ENCODE measurements at places on chromosomes 12 and 14.

DNA sequence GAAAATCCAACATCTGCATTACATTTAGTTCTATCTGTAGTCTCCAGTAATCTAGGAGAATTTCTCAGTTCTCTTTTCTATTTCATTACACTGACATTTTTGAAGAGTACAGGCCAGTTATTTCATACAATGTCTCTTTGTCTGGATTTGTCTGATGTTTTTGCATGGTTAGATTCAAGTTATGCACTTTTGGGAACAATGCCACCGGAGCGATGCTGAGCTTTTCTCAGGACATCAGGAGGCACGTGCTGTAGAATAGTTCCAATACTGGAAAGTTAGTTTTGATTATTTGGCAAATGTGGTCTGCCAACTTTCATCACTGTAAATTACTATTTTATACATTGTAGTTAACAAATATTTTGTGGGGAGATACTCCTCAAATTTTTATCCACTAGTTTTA, 43.1 kb downstream of the ALDH1L2 start:
- DNase-seq = no peak

GRCh38 chr12:69405566-69405865, 46.0 kb downstream of the YEATS4 start:
- peak; percentile 68 for DNase-seq

- no peak for DNase-seq
These were observed 72.5 kb downstream of the ACSS3 start for GRCh38 chr12:81150382-81150781.

- no peak for DNase-seq
These were observed 389.2 kb downstream of the EGLN3 start for GRCh38 chr14:33561488-33562175.

DNA sequence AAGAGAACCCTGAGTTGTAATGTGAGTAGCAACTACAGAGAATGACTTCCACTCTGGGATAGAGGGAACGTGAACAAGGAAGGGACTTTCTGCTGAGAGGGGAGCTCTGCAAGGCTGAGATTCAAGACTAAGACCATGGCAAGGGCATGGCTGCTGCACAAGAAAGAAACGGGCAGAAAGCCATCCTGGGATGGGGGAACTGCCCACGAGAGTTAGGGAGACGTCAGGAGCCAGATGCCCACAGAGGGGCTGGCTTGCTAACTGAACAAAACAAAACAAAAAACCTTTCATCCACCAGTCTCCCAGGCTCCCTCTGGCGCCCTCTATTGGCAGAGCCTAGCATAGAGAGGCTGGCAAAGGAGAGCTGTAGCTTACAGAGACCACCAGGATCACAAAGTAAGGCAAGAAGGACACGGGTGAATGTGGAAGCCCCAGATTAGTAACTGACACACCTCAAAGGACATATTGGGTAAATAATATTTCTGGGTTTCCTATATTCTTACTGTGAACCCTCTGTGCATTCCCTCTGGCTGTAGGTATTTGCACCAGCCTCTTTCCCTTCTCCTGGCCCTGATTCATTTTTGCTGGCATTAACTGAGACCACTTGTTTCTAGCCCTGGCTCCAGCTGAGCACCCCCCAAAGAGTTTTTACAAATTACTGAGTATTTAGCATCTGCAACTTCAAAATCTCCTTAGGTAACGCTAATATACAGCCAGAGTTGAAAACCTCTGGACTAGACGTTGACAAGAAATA, 338.3 kb downstream of the EMP1 start:
- DNase-seq = peak; percentile 32

- DNase-seq = peak; percentile 91
These were observed 161.0 kb downstream of the SLC38A4 start for GRCh38 chr12:46664761-46665287.

DNA sequence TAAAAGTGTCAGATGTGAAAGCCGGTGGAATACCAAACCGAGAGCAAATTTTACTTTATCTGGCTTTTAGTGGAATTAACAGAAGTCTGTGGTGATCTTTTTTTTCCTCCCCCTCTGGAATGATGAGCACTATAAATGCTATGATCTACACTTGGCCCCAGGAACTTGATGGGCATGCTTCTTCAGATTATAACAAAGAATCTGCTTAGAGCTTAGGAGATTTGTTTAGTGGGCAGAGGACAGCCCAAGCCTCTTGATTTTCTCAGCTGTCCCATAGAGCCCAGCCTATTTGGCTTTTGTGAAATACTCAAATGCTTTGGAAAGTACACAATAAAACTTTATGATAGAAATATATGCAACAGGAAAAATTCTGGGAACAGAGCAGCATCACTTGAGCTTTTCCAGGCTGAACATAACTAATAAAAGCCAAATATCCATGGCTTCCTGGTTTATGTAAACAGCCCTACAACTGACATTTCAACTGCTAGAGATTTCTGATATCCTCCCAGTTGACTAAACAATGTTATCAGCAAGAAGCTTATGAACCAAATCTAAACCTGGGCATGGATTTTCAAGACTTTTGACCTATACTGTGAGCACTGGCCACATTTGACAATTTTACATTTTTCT, 149.6 kb downstream of the PLXNC1 start:
- DNase-seq = no peak

DNA sequence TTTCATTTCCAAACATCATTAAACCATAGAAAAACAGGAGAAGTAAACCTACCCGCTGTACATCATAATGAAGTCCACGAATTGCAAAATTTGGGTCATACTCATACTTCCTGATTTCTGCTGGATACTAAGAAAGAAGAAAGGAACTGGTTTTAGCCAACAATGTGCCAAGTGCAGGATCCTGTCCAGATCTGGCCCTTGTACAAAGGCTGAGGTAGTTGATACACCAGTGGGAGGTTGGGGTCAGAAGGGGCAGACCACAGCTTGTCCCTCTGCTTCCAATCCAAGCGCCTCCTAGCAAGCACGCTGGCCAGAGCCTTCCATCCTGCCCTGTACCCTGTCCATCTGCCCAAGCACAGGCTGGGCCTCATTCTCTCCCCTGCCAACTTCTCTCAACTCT, 34.2 kb downstream of the NT5DC3 start:
- DNase-seq = no peak

DNA sequence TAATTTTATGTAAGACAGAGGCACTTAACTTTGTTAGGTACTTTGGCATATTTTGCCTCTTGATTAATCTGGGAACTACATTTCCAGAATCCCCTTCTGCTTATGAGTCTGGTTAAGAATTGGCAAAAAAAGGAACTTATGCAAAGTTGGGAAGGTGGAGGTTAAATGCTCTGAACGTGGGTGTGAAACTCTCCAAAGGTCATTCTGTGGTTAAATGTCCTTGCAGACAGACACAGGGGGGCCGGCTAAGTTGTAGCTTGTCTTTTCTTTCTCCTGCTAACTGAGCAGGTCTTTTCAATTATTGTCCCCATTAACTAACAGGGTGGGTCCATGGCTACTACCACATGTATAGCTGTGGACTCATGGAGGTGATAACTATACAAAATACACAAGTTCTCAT, 248.6 kb upstream of the NOVA1 start:
- DNase-seq = no peak

DNA sequence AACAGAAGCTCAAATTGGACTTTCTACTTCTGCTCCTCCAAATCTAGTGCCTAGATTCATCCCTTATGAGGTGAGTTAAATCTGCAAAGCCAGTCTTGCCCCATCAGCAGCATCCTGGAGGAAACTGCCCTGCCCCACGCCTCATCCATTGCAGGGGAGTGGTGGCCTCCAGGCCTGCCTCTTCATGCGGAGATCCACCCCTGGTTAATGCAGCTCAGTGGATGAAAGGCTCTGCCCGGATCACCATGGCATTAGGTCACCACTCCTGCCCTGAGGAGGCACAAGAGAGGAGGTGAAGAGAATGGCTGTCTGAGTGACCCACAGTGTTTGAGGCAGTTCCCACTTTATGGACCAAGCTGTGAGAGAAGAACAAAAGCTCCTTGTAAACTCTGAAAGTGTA, 218.1 kb downstream of the C12orf75 start:
- no peak for DNase-seq

GRCh38 chr12:59597385-59597781, 1.6 kb downstream of the SLC16A7 start:
- peak; percentile 96 for DNase-seq

GRCh38 chr12:73612551-73612950, 925.1 kb upstream of the ATXN7L3B start:
- DNase-seq = no peak

GRCh38 chr14:81122326-81122725, 98.4 kb downstream of the GTF2A1 start:
- no peak for DNase-seq

DNA sequence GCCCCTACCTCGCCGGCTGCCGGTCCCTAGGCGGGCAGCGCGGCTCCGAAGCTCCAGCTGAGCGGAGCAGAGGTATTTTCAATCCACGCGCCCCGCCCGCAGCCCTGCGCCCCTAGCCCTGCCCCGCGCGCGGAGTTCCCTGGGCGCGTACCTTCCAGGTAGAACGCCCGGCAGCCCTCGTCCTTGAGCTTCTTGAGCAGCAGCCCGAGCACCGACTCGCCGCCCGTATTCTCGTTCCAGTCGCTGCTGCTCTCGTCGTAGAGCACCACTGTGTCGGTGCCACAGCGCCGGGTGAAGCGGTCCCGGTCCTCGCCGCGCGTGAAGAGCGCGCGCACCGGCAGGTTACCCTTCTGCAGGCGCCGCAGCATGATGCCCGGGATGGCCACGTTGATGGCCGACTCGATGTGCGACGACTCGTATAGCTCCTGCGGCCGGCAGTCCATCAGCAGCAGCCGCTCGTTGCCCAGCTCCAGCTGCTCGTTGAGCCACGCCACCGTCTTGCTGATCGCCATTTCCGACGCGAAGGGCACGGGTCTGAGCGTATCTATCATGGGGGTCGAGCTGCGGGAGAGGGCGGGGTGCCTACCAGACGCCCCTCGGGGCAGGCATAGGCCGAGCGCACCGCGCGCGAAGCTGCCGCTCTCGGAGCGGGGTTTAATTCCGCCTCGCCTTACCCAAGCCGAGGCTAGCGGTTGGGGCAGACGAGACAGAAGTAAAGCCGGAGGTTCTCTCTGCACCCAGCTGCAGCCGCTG, 636 bp downstream of the DUSP6 start:
- DNase-seq = peak; percentile 19

DNA sequence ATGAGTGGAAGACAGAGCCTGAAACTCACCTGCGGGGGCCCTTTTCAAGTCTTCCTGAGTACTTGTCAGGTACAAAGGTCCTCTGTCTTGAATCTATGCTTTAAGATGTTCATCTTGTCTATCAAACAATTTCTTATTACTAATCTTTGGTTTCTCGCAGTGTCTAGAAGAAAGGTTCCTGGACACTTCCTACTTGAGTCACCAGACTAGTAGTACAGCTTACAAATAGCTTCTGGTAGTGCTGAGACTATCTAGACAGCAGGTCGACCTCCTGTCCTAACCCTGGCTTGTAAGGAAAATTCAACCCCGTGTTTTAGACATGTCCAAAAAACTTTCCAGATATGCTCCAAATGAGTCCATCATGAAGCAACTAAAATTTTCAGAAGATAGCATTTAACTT, 11.2 kb upstream of the ARID2 start:
- no peak for DNase-seq

DNA sequence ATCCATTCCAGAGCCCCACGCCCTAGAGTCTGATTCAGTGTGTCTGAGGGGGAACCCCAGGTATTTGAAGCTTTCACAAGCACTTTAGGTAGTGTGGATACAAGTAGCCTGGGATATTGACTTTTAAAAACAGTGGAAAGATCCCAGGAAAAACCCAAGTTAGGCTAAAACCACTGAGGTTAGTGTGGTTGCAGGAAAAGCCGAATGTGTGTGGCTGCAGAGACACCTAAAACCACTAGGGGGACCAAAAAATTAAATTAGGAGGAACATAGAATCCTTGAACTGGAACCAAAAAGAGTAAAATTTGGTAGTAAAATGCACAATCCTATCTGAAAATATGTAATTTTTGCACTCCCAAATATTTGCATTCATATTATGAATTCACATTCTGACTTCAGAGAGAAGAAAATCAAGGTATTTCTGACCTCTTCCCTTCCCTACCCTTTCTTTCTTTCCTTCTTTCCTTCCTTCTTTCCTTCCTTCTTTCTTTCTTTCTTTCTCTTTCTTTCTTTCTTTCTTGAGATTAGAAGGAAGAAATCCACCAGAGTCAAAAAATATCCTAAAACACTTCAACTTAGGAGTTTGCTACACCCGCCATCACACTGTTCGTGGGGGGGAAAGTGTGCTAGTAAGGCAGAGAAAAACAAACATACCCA, 37.8 kb downstream of the SLCO1A2 start:
- no peak for DNase-seq

DNA sequence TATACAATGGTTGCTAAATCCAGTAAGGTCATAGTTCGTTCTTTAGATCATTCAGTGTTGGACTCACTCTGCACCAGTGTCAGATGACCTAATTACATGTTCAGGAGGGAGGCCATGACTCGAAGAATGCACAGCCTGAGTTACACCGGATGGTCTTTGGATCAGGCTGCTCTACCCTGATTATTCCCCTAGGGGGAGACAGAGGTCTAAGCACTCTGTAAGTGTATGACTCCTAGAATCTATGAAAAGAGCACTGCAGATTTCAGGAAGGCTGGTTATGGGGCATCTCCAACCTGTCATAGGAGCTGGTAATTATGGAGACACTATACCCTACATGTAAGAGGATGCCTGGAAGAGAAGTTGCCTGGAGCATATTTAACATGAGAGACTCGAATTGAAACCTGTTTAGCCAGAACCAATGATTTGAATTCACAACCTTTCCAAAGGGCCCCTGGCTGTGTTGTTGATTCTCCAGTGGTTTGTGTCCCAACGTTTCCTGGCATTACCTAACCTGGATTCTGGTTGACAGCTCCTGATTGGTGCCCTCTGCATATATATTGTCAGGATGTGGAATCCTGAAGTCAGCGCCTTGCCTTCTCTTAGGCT, at the start of gene MUCL1:
Gene MUCL1 (plus strand): TSS at position 584 of the 606 bp plus-strand sequence. CDS start 67 bp downstream, outside the sequence.
- DNase-seq = peak; percentile 68

DNA sequence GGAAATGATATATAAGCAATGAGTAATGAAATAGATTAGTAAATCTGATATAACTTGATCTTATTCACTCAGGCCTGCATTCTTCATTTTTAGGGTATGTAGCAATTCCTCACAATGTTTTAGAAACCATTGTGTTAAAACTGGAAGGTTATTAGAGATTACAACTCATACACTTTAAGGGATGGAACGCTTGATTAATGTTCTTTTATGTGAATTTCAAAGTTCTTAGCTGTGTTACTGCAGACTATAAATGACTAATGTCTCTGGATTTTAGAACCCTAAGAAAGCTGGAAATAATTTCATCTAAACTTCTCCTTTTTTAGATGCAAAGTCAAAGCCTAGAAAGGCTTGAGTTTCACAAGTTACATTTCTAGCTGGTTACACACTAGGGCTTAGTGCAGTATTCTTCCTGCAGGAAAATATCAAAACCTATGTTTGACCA, 148.2 kb upstream of the CLEC14A start:
- DNase-seq = no peak

DNA sequence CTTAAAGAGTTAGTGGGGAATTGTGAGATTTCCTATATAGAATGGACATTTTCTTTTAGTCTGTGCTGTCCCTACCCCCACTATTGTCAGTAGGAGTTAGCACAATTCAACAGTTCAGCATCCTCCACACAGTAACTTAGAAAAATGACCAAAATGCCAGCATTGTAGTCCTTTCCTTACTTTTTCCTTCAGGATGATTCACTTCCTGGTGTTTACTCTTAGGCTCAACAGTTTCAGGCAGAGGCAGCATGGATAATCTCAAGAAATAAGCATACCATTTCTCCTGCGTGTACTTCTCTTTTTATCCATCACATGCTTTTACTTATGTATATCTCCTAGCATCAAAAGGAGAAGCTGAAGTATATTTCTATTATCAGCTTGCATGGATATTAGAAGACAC, 683.4 kb downstream of the SLC16A7 start:
- DNase-seq = peak; percentile 16
